ENCODE measurements at places on chromosomes 4 and X.

DNA sequence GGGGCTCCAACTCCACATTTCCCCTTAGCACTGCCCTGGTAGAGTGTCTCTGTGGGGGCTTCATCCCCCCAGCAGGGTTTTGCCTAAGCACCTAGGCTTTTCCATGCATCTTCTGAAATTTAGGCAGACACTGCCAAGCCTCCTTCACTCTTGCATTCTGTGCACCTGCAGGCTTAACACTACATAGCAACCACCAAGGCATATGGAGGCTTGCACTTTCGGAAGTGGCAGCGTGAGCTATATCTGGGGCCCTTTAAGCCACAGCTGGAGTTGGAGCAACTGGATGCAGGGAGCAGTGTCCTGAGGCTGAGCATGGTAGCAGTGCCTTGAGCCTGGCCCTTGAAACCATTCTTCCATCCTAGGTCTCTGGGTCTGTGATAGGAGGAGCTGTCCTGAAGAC, 214.8 kb upstream of the RPL34 start:
- no peak for DNase-seq

DNA sequence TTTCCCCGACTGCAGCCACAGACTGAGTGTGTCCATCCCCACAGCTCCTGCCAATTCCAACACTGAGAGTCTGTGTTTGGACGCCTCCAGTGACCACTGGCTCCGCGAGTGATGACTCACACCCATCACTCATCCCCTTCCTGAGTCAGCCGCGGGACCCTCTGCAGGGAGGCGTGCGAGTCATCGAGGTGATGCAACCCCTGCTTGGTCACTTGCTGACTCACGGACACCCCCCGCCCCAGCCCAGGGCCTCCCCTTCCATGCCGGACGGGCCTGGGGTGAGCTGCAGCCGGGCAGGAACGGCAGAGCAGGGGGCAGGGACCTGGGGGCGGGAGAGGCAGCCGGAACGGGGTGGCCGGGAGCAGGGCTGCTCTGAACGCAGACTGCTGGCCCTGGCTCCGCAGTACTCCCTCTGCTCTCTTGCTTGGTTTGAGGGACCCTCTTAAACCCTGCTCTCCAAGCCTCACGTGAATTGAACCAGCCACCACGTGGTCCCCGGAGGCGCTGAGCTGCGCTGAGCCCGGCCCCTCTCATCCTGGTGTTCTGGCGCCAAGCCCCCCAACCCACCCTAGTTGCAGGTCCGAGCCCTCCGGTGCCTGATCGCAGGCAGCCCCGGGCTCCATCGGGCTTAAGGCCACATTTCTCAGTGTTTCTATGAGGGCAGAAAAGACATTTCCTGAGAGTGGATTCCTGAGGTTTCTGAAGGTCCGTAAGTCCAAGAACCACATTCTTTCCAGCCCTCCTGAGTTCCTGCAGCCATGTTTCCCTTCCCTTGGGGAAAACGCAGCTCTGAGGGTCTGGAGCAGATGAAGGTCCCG, 32.4 kb downstream of the FGFRL1 start:
- DNase-seq, result peak; percentile 98

- no peak for DNase-seq
These were observed 48.0 kb downstream of the SH3RF1 start for GRCh38 chr4:169222761-169223160.

GRCh38 chrX:24371391-24371972, 11.0 kb downstream of the SUPT20HL1 start:
- peak; percentile 41 for DNase-seq

DNA sequence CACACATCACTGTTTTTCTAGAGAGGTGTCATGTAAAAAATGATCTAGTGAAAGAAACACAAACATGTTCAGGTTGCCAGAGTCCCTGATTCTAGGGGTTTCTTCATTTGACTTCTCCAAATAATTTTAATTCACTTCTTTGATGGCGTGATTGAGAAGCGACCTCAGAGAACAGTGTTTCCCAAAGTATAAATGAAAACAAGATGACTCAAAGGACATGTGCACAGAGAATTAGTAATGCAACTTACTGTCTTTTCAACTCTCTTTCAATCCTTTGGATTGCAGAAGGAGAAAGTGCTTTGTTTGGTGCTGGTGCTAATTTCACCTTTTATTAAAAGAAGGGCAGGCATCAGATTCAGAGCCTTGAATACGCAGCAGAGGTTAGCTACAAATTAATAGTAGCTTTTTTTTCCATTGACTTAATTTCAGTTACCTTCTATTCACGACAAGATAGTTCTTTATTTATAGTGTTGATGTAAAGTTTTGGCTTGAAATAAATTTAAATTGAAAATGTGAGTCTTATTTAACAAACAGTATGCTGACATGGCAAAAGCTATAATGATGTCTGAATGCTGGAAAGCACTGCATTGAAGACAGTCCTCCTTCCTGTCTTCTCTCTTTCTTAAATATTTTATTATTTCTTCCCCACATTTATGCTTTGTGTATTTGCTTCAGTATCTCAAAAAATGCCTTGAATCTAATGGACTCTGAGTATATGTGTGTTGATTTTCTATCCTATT, 85.1 kb downstream of the SLC10A7 start:
- no peak for DNase-seq

DNA sequence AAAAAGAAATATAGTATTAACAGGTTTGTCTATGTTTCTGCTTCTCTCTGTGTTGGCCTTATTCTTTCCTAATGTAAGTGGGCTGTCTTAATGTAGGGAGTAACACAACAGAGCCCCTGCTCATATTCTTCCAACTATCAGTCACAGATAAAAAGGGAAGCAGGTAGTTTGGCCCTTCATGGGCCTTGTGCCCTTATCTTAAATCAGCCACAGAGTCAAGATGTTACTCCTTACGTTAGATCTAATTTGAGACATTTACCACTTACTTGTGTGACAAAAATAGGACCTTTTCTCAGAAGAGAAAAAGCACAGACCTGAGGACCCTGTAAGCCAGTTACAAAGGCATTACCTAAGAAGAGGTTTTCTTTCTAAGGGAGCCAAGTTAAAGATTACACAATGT, 589.0 kb downstream of the GRXCR1 start:
- DNase-seq, result no peak

DNA sequence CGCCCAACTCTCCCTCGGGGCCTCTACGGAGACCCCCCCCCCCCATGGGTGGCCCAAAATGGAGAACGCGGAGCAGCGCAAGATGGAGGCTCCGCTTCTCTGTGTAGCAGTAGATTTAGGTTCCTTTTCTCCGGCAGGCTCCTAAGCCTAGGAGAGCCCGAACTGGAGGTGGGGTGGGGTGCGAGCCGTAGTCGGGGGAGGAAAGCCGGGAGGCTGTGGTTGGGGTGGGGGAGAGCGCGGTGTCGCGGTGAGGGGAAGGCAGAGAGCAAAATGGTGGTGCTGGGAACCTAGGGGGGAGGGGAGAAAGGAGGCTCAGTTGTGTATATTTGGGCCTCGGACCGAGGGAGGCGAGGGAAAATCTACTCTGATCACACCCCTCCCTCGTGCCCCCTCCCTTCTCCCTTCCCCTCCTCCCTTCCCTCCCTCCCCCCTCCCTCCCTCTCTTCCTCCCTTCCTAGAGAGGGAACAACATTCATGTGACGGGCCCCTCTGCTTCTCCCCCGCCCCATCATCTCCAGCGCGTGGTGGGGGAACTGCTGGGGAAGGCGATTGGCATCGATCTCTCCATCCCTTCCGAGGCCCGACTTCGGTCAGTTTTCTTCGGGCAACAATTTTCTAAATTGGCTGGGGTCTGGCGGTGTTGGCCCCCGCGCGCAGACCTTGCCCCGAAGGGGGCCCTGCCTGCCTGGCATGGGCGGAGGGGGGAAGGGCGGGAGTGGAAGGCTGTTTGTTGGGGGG, at the start of gene STAG2:
STAG2 (plus strand) TSS at position 439 of the 738 bp plus-strand sequence. CDS start 60,922 bp downstream, outside the sequence.
- peak; percentile 57 for DNase-seq

- no peak for DNase-seq
These were observed 205.1 kb upstream of the EMCN start for GRCh38 chr4:100722866-100723459.
